ENCODE measurements at places on chromosomes 5 and 9.

- DNase-seq: no peak
Observed at GRCh38 chr9:130172858-130173665, 858 bp downstream of the NCS1 start.

DNA sequence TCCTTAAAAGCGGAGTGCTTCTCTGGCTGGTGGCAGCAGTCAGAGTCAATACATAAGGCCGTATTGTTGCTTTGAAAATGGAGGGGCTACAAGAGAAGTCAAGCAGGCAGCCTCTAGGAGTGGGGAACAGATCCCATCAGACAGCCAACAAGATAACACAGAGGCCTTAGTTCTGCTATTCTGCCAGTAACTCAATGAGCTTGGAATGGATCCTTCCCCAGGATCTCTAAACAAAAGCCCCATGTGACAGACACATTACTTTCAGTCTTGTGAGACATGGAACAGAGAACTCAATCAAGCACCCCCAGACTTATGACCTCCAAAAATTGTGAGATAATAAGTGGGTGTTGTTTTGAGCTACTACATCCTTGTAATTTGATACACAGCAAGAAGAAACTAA is 158.6 kb downstream of the RFX3 start:
- no peak for DNase-seq

DNA sequence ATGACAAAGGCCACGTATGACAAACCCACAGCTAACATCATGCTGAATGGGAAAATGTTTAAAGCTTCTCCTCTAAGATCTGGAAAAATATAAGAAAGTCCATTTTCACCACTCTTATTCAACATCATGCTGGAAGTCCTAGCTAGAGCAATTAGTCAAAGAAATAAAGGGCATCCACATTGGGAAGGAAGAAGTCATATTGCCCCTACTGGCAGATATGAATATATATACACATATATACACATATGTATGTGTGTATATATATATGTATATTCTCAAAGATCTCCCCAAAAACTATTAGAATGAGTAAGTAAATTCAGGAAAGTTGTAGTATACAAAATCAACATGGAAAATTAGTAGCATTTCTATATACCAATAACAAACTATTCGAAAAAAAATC is 17.1 kb downstream of the APBA1 start:
- no peak for DNase-seq

DNA sequence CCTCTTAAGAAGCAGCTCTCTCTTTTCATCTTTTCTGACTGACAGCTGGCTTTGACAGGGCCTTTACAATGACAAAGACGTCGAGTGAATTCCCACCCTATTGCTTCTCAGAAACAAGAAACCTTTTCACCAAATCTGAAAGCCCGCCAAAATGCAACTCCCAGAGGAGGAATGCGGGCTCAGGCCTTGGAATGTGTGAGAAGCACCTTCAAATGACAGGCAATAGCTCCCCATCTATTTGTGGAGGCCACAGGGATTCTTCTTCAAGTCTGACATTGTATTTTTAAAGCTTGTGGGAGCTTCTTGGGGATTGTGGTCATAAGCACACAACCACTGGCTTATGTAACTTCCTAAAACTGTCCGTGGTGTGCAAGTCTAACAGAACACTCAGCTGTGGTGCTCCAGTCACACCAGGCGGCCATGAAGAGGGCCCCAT is 72.7 kb downstream of the DPYSL3 start:
- no peak for DNase-seq

- DNase-seq: no peak
Observed at GRCh38 chr5:54861212-54861894, 124.0 kb downstream of the ESM1 start.

- DNase-seq: no peak
Observed at GRCh38 chr5:129345213-129345924, 114.7 kb upstream of the ADAMTS19 start.

Data from activated T-helper 1 cell treated with anti-CD3 and anti-CD28 coated beads, Interleukin-2, amount 50 U/mL, for 16 hours (primary cell).